ENCODE measurements at places on chromosomes 13 and 19. TPM values are rescaled to one million over a fixed set of nuclear protein-coding genes. Genes with fewer than 3 reads are reported as not detected.

VSTM2B gene
- not detected for total RNA-seq

TMEM238 gene
- 0.29 TPM for total RNA-seq

KCNJ14 gene
- total RNA-seq = 0.59 TPM

TCF3 gene
- 55.0 TPM for total RNA-seq

EMC10 gene
- 47.1 TPM for total RNA-seq

SLC7A9 gene
- under 0.01 TPM for total RNA-seq

KLK14 gene
- not detected for total RNA-seq

CASP14 gene
- total RNA-seq = not detected

CGB1 gene
- 0.29 TPM for total RNA-seq

GARIN5A gene
- 0.29 TPM for total RNA-seq

SDHAF1 gene
- total RNA-seq = 21.0 TPM

NLRP11 gene
- not detected for total RNA-seq

KLK11 gene
- total RNA-seq = not detected

TBC1D4 gene
- total RNA-seq = 19.5 TPM

TMED1 gene
- 43.1 TPM for total RNA-seq

ZNF761 gene
- total RNA-seq = 16.5 TPM

OR7D2 gene
- total RNA-seq = not detected

DIRAS1 gene
- total RNA-seq = 12.4 TPM

PLEKHF1 gene
- 106 TPM for total RNA-seq

RNF113B gene
- not detected for total RNA-seq

CGB5 gene
- not detected for total RNA-seq

WTIP gene
- total RNA-seq = 43.9 TPM

SPRY2 gene
- total RNA-seq = 6.5 TPM

SIAH3 gene
- total RNA-seq = not detected

FLT1 gene
- under 0.01 TPM for total RNA-seq

CCDC169 gene
- 3.8 TPM for total RNA-seq

SERPINE3 gene
- not detected for total RNA-seq

ARHGAP45 gene
- 0.59 TPM for total RNA-seq

NOVA2 gene
- total RNA-seq = not detected

DEDD2 gene
- total RNA-seq = 26.2 TPM

SPACA4 gene
- not detected for total RNA-seq

MYH14 gene
- total RNA-seq = under 0.01 TPM

ZNF155 gene
- total RNA-seq = 6.5 TPM

ATP1A3 gene
- total RNA-seq = under 0.01 TPM

PLPP2 gene
- 1.1 TPM for total RNA-seq

MCEMP1 gene
- total RNA-seq = not detected

ZNF43 gene
- 6.5 TPM for total RNA-seq

AMH gene
- under 0.01 TPM for total RNA-seq

ANGPTL4 gene
- 1.1 TPM for total RNA-seq

CLEC17A gene
- total RNA-seq = under 0.01 TPM

LILRA1 gene
- not detected for total RNA-seq

ZNF625 gene
- 13.0 TPM for total RNA-seq

ZNF160 gene
- 47.7 TPM for total RNA-seq

ZNF506 gene
- 14.8 TPM for total RNA-seq

TEX101 gene
- total RNA-seq = not detected

Data from osteoblast (primary cell).